ENCODE measurements at places on chromosomes 12 and 14.

- no peak for DNase-seq
Measured at GRCh38 chr12:6327229-6328041, 14.4 kb downstream of the TNFRSF1A start.

- DNase-seq: no peak
Measured at GRCh38 chr14:99256483-99256874, 15.5 kb downstream of the BCL11B start.

DNA sequence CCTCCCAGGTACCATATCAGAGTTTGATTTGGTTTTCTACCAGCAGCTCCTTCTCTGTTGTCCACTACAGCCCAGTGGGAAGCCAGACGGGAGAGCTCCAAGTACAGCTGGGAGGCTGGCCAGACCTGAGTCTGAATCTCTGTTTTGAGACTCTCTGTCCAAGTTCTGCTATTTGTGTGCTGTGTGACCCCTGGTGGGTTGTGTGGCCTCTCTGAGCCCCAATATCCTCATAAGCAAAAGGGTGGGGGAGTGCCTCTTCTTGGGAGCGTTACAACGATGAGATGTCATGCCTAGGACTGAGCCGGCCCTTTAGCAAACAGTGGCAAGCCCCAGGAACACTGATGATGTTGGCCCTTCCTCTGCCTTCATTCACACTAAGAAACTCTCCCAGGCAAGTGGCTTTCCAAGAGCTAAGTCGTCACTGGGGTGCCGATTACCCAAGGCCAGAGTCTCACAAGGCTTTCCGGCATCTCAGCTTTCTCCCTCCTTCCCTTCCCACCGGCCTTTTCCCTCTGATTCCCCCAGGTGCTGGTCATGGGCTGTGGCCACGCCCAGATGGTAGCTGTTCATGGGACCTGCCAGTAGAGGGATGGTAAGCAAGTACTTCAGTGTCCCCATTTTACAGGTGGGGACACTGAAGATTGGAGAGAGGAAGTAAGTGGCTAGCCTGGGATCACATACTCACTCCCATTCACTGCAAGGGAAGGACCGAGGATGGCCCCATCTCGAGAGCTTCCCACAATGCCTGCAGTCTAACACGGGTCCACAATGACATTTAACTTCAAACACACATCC, 47.7 kb downstream of the BCL11B start:
- DNase-seq: no peak

DNA sequence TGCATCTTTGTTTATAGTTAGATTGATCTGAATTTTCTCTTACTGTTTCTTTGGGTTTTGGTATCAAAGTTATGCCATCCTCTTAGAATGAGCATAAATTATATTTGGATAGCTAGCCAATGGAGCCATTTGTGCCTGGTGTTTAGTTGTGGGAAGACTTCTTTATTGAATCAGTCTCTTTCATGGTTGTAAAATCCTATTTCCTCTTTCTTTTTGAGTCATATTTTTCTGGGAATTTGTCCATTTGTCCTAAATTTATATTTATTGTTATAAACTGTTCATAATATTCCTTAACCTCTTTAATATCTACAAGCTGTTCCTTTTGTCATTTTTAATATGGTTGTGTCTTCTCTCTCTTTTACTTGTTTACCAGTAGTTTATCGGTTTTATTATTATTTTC, 462.5 kb downstream of the AEBP2 start:
- DNase-seq: no peak

DNA sequence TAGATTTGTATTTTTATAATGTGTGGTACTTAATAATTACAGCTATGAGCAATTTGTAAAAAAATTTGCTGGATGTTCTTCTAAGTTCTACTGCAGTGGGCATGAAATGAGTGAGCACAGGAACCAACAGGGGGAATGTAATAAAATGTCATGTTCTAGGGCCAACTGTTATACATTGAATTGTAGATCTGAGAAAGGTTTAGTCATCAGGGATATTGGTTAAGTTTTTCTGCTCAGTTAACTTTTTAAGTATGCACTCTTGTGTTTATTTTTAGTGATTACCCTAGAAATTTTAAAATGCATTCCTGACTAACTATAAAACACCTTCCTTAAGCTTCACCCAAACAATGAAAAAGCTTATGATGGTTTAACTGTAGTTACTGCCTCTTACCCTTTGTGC, 101.8 kb downstream of the CAND1 start:
- no peak for DNase-seq

DNA sequence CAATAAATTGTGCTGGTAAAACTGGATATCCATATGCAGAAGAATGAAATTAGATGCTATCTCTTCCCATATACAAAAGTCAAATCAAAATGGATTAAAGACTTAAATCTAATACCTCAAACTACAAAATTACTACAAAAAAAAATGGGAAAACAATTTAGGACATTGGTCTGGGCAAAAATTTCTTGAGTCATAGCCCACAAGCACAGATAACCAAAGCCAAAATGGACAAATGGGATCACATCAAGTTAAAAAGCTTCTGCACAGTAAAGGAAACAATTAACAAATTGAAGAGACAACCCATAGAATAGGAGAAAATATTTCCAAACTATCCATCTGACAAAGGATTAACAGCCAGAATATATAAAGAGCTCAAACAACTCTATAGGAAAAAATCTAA, 264.6 kb downstream of the NUAK1 start:
- no peak for DNase-seq

All from Jurkat, Clone E6-1 (cell line).